Spleen (tissue), 13 donors: ENCODE measurements at places on chromosomes 12 and 14. TPM values are rescaled to one million over a fixed set of nuclear protein-coding genes. Genes with fewer than 3 reads are reported as not detected.

- no peak for DNase-seq
Measured at GRCh38 chr14:61518403-61518802, 176.9 kb upstream of the HIF1A start.

DNA sequence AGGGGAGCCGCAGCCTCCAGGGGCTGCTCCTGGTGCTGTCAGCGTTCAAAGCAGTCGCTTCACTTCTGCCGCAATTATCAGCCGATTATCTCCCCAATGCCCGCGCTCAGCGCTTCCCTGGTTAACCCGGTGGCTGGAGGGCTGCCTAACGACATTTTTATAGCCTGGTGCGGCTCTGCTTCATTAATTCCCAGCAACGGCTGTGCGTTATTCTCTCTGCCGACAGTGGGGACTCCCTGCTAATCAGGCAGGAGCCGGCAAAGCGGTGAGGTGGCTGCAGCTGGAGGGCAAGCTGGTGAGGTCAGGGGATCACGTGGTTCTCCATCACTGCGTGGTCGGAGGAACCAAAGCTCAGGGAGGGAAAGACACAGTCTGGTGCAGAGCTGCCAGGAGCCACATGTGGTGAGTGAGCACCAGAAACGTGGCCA lies 62.9 kb downstream of the GLRX5 start:
- DNase-seq, result no peak

The IL31 gene
- not detected for total RNA-seq

DNA sequence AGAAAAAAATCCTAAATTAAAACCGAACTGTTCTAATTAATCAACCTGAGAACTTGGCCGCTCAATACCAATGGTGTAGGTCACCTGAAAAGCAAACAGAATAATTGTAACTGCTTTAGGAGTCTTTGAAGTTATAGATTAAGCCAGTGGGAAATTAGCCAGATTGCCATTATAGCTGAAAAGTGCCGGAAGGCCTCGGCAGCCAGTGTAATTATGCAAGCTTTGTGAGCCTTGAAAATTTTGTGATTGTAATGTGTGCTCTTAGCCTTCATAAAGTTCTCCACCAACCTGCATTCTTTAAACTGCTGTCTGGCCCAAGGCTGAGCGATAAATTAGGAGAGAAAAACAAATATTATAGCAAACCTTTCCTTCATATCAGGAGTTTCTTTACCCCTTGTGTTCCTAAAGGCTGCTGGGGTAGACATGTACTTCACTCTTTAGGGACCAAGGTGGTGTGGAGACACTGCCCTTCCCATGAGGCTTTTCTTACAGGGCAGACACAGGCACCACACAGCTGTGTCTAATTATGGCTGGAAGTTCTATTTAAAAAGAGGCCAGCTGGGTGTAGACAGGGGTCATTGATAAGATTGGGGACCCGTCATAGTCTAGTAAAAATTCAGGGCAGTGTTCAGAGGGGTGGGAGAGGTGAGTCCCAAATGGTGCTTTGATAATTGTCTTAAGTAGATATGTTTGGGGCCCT lies 991.2 kb downstream of the FLRT2 start:
- no peak for DNase-seq

DNA sequence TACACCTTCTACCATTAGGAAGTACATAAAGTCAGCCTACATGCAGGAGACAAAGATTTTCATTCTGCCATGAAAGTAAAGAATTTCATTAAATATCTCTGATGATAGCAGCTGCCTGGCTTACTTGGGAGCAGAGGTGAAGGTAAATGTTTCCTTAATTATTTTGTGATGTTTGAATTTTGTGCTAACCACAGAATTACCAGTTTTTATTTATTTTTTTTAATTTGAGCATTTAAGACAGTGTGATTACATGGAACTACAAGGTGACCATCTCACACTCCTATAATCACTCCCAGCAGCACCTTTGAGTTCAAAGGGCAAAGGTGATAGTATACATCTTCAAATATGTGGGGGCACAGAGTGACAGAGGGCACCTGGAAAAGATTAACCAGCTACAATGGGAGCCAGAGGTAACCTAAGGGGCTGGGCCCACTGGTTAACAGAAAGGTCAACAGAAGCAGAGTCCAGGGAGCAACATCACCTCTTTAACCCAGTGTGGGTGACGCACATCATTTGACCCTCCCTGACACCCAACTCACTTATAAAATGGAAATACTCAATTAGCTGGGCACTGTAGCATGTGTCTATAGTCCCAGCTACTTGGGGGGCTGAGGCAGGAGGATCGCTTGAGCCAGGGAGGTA lies 65.0 kb downstream of the GCH1 start:
- no peak for DNase-seq

- DNase-seq, result no peak
Measured at GRCh38 chr12:62268956-62269355, 8.8 kb downstream of the USP15 start.
